ENCODE measurements at places on chromosomes 11 and 22.

- no peak overlapping the region for H3K4me3 ChIP-seq
- H3K36me3 ChIP-seq: no peaks in the 10 kb centered on the region
- no peak for DNase-seq
- no peaks in the 10 kb centered on the region for H3K27me3 ChIP-seq
- H3K4me1 ChIP-seq: peaks cover 6% of the 10 kb centered on the region
Observed at GRCh38 chr22:44939451-44939850, 70.4 kb downstream of the PHF21B start.

- H3K27ac ChIP-seq: no peak overlapping the region
- no peak overlapping the region for H3K4me3 ChIP-seq
- no peaks in the 10 kb centered on the region for H3K4me1 ChIP-seq
- H3K36me3 ChIP-seq: peaks cover 96% of the 10 kb centered on the region
- no peaks in the 10 kb centered on the region for H3K27me3 ChIP-seq
- peak; percentile 92 for DNase-seq
Observed at GRCh38 chr22:50460938-50461337, 13.9 kb downstream of the SBF1 start.

GRCh38 chr11:62555464-62556107 is 9.0 kb upstream of the AHNAK start:
- H3K4me3 ChIP-seq: no peak overlapping the region
- no peaks in the 10 kb centered on the region for H3K27me3 ChIP-seq
- no peak for DNase-seq
- H3K4me1 ChIP-seq: peaks cover 56% of the 10 kb centered on the region
- peaks cover 19% of the 10 kb centered on the region for H3K36me3 ChIP-seq

DNA sequence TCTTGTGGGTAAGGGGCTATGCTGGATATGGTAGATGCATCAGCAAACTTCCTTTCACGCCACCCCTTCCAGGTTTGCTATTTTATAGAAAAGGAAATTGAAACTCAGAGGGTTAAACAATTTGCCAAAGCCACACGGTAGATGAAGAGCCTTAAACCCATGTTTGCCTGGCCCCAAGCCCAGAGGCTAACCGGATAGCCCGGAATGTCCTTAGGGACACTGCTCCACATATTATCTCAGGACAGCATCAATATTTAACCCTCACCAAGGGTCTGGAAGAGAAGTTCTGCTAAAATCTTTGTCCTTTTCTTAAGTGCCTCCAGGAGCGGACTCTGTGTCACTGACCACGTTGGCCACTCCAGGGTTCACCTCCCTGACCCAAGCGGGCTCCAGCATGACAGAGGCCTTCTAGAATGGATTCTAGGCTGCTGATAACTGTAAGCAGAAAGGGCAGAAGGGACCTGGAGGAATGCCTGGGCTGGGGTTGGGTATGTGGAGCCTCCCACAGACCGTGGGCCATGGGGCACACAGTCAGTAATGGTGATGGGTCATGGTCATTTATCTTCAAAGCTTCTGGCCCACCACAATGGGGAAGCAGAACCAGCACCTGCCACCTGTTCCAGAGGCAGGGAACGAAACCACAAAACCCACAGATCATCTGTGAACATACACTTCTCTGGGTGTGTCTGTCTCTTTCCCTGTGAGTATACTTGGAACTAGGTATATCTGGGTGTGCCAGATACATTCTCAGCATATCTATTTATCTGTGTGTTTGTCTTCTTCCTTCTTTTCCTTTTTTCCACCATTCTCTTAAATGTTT is 5.4 kb upstream of the TMEM86A start:
- no peak overlapping the region for H3K4me3 ChIP-seq
- H3K27me3 ChIP-seq: no peaks in the 10 kb centered on the region

DNA sequence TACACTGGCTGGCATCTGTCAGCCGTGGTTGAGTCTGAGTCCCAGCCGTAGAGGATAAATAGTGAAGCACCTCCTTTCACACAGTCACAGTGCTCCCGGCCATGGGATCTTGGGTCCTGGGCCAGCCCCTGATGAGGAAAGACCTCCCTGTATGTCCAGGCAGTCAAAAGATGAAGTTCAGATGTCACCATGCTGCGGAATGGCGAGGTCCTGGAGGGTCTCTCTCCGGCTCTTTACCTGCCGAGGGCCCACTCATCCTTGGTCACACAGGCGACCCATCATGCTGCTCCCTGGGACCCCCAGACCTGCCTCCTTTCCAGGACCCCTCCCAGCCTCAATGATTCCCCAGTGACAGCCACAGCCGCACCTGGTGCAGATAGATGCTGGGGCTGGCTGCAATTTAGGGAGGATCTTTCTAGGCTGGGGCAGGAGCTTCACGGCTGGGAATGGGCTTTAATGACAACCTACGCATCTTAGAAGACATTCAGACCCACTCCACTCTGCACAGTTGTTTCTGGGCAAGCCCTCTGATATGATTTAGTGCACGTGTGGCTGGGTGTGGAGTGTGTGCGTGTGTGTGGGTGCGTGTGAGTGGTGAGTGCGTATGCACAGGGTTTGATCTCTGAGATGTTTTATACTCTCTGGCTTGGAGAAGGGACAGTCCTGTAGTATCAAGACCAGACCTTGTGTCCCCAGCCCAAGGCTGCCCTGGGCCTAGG is 79.7 kb downstream of the FBLN1 start:
- peak overlapping the region; percentile 25 for H3K4me3 ChIP-seq
- H3K36me3 ChIP-seq: peaks cover 33% of the 10 kb centered on the region
- H3K4me1 ChIP-seq: peaks cover 47% of the 10 kb centered on the region
- H3K27me3 ChIP-seq: no peaks in the 10 kb centered on the region

DNA sequence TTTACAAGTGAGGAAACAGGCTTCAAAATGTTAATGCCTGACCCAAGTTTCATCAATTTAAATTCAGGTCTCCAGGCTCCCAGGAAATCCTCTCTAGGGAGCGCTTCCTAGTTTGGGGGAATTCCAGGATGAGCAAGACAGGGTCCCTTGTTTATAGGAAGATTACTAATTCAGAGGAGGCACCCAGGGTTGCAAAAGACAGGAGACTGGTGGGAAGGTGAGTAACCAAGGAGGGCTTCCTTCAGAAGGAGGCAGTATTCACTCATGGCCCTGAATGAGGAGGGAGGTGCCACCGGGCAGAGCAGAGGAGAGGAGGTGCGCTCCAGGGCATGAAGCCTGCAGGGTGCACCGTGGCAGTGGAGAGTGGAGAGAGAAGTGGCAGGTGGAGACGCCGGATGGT is 1.6 kb downstream of the TMEM132A start:
- H3K4me1 ChIP-seq: peaks cover 10% of the 10 kb centered on the region
- H3K36me3 ChIP-seq: peaks cover 61% of the 10 kb centered on the region
- H3K27me3 ChIP-seq: no peaks in the 10 kb centered on the region
- H3K4me3 ChIP-seq: no peak overlapping the region

DNA sequence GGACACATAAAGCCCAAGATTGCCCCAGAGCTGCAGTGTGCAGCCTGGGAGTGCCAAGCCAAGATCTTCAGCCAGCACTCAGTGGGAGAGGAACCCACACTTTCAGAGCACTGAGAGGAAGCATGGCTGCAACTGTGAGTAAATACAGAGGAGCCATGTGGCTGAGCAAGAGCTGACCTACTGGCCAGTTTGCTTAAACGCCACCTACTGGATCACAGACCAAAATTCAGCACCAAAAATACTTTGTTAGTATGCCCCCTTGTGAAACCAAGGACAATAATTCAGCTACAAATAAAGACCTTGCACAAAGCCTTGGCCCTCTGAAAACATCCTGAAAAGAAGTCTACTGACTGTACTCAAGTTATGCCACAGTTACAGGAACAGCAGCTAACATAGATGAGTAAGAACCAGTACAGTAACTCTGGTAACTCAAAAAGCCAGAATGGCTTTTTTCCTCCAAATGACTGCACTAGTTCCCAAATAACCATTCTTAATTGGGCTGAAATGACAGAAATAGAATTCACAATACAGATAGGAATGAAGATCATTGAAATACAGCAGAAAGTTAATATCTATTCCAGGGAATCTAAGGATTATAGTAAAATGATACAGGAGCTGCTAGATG is 10.1 kb upstream of the OR4A15 start:
- no peaks in the 10 kb centered on the region for H3K27me3 ChIP-seq
- no peak for DNase-seq
- no peaks in the 10 kb centered on the region for H3K4me1 ChIP-seq
- H3K36me3 ChIP-seq: no peaks in the 10 kb centered on the region
- no peak overlapping the region for H3K4me3 ChIP-seq
- no peak overlapping the region for H3K27ac ChIP-seq

- peaks cover 3% of the 10 kb centered on the region for H3K4me1 ChIP-seq
- no peak for DNase-seq
- peak overlapping the region; percentile 98 for H3K4me3 ChIP-seq
- no peaks in the 10 kb centered on the region for H3K27me3 ChIP-seq
- no peak overlapping the region for H3K27ac ChIP-seq
- H3K36me3 ChIP-seq: peaks cover 35% of the 10 kb centered on the region
Observed at GRCh38 chr11:65719871-65720210, 757 bp downstream of the RNASEH2C start.

- no peaks in the 10 kb centered on the region for H3K36me3 ChIP-seq
- no peaks in the 10 kb centered on the region for H3K4me1 ChIP-seq
Observed at GRCh38 chr22:35197071-35197470, 60.2 kb upstream of the HMGXB4 start.

DNA sequence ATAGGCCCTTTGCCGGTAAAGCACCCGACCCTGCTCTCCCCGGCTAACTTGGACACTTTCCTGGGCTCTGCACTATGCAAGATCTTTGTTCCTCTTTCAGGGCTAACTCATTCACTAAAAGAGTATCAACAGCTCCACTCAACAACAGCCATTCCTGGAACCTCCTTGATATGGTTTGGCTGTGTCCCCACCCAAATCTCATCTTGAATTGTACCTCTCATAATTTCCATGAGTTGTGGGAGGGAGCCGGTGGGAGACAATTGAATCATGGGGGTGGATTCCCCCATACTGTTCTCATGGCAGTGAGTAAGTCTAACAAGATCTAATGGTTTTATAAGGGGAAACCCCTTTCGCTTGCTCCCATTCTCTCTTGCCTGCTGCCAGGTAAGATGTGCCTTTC is 330.0 kb downstream of the TENM4 start:
- H3K4me1 ChIP-seq: peaks cover 5% of the 10 kb centered on the region
- H3K27me3 ChIP-seq: no peaks in the 10 kb centered on the region
- DNase-seq: no peak
- H3K36me3 ChIP-seq: no peaks in the 10 kb centered on the region
- H3K4me3 ChIP-seq: no peak overlapping the region
- H3K27ac ChIP-seq: no peak overlapping the region

GRCh38 chr22:26169315-26170111 is at the start of gene SEZ6L:
Gene SEZ6L (plus strand): TSS chr22:26169462. CDS start chr22:26169670, 208 bp downstream.
- H3K27me3 ChIP-seq: peaks cover 31% of the 10 kb centered on the region
- no peak within 1 kb of the TSS for H3K27ac ChIP-seq
- no peaks in the 10 kb centered on the region for H3K36me3 ChIP-seq
- DNase-seq: no peak

- DNase-seq: no peak
- no peak overlapping the region for H3K4me3 ChIP-seq
- no peaks in the 10 kb centered on the region for H3K4me1 ChIP-seq
- H3K36me3 ChIP-seq: peaks cover 2% of the 10 kb centered on the region
- H3K27me3 ChIP-seq: no peaks in the 10 kb centered on the region
- H3K27ac ChIP-seq: no peak overlapping the region
Observed at GRCh38 chr11:95827696-95828095, 37.4 kb downstream of the CEP57 start.

DNA sequence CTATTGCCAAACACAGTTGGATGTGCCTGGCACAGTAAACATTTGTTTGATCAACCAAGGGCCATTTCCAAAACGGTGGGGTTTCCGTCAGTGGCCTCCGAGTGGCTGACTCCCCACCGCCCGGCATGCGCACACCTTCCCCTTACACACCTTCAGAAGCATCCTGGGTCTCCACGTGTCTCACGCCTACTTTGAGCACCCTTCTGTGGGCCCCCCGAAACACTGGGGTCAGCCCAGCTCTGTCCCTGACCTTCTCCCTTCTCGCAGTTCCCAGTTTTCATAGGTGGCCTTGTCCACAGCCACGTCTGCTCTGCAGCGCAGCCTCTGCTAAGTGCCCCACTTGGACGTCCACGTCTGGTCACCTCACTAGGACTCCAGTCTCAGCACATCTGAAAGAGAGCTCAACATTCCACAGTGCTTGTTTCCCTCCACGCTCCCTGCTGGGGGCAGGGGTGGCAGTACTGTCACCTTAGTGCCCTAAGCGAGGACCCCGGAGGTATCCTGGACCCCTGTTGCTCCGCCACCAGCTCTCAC is 13.2 kb upstream of the SHANK2 start:
- peaks cover 9% of the 10 kb centered on the region for H3K4me1 ChIP-seq
- no peaks in the 10 kb centered on the region for H3K36me3 ChIP-seq
- H3K4me3 ChIP-seq: no peak overlapping the region
- peak overlapping the region; percentile 20 for H3K27ac ChIP-seq
- no peaks in the 10 kb centered on the region for H3K27me3 ChIP-seq

DNA sequence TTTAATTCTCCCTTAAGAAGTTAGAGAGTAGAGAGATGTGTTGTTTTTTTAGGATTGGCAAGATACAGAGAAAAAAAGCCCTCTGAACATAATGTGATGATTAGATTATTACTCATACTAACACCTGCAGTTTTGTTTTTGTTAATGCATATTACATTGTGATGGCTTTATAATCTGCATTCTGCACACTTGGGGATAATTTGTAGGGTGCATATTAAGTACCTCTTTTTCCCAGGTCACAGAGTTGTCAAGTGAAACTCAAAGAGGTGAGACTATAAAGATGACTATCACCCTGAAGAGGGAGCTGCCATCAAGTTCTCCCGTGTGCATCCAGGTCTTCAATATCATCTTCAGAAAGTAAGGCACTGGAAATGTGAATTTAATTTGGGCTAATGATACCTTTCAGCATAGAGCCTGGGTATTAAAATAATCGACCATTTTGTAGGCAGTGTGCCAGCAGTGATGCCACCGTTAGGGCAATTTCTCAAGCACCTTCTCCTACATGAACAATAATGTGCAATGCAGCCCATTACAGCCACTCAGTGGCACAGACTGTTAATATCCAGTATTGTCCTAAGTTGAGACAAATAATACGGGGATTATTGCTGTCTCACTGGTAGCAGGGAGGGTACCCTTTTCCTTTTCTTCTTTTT is 16.2 kb downstream of the PIWIL4 start:
- no peaks in the 10 kb centered on the region for H3K27me3 ChIP-seq
- no peak overlapping the region for H3K27ac ChIP-seq
- H3K4me1 ChIP-seq: peaks cover 24% of the 10 kb centered on the region
- no peak for DNase-seq
- H3K36me3 ChIP-seq: no peaks in the 10 kb centered on the region

- H3K4me3 ChIP-seq: peak overlapping the region; percentile 95
- no peaks in the 10 kb centered on the region for H3K27me3 ChIP-seq
- no peaks in the 10 kb centered on the region for H3K36me3 ChIP-seq
- DNase-seq: peak; percentile 54
- H3K27ac ChIP-seq: peak overlapping the region; percentile 98
Observed at GRCh38 chr11:130001461-130002351, 929 bp downstream of the PRDM10 start.

GRCh38 chr11:72758304-72758689 is 6.1 kb upstream of the ARAP1 start:
- no peak overlapping the region for H3K27ac ChIP-seq
- peaks cover 3% of the 10 kb centered on the region for H3K4me1 ChIP-seq
- DNase-seq: peak; percentile 49
- no peaks in the 10 kb centered on the region for H3K27me3 ChIP-seq
- H3K36me3 ChIP-seq: peaks cover 41% of the 10 kb centered on the region

GRCh38 chr11:12888525-12889158 is 120.5 kb upstream of the RASSF10 start:
- H3K36me3 ChIP-seq: peaks cover 23% of the 10 kb centered on the region
- no peaks in the 10 kb centered on the region for H3K27me3 ChIP-seq

GRCh38 chr11:129291546-129291945 is 84.1 kb upstream of the BARX2 start:
- H3K4me1 ChIP-seq: peaks cover 29% of the 10 kb centered on the region
- H3K4me3 ChIP-seq: no peak overlapping the region
- peak overlapping the region; percentile 62 for H3K27ac ChIP-seq

All from trophoblast cell (in vitro differentiated cells and primary cell).